ENCODE measurements at places on chromosomes 5 and 9.

GRCh38 chr9:2307480-2307879 lies 292.3 kb downstream of the SMARCA2 start:
- DNase-seq = no peak

DNA sequence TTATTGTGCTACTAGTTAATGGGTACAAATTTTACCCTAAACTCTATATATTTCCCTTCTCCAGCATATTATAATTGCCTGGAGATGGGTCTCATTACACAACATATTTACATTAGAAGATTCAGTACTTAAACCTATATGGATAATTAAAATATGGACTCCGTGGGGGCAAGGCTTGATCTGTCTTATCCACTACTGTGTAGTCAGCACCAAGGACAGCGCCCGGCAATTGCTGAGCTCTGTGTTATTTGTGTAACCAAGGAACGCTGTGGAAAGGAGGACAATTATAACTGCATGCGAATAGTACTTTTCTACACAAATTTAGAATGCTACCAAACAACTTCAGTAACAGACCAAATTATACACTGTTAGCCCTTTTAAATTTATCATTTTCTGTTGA lies 77.7 kb downstream of the DNAH5 start:
- no peak for DNase-seq

GRCh38 chr9:124188331-124189110 lies 69.2 kb upstream of the NEK6 start:
- no peak for DNase-seq

DNA sequence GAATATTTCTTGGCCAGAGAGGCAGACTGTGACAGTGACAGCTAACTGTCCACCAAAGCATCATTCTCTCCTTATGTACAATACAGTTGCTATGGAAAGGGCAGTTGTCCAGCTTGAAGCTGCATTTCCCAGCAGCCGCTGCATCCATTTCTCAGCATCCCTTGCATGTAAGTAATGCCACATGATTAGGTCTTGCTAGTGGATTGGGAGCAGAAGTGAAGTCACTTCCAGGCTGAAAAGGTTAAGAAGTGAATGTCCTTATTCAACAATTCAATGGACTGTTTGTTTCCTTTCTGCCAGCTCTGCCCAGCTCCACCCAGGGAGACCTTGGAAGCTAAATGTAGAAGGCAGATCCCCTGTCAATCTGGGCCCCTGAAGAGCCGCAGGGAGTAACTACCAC lies 26.1 kb upstream of the RETREG1 start:
- DNase-seq = no peak

- no peak for DNase-seq
Measured at GRCh38 chr5:1032011-1032410, 23.4 kb downstream of the NKD2 start.

- DNase-seq = no peak
Measured at GRCh38 chr9:98360176-98360708, 104.8 kb upstream of the TBC1D2 start.

DNA sequence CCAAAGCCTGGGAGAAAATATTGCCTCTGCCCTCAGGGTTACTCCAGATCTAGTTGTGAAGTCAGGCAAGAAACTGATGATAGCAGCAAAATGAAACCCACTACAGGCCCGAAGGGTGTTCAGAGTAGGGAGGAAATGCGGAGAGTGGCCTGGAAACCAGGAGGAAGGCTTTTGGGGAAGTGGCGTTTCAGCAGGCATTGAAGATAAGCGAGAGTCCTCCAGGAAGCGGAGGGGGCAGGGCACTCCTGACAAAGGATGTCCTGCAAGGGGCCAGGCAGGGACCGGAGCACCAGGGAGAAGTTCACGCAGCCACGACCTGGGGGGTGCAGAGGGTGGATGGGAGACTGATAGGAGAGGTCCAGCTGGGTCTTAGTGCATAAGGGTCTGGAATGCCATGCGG lies 7.8 kb upstream of the FOXI1 start:
- no peak for DNase-seq

- DNase-seq = no peak
Measured at GRCh38 chr9:81146684-81147337, 542.5 kb downstream of the TLE1 start.

- DNase-seq = no peak
Measured at GRCh38 chr9:114203410-114204140, 48.2 kb downstream of the COL27A1 start.

DNA sequence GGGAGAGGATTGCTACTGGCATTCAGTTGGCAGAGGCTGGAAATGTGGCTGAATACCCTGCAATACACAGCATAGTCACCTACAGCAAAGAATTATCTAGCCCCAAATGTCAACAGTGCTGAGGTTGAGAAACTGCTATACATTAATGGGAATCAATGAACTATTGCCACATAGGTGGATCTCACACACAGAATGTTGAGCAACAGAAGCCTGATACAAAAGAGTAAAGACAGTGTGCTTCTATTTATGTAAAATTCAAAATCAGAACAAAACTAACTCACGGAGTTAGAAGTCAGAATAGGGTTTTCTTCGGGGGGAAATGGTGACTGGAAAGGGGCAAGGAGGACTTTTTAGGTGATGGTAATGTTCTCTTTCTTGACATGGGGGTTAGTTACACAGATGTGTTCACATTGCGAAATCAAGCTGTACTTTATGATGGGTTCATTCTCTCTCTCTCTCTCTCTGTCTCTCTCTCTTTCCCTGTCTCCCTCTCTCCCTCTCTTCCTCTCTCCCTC lies 45.7 kb upstream of the PANK3 start:
- no peak for DNase-seq

DNA sequence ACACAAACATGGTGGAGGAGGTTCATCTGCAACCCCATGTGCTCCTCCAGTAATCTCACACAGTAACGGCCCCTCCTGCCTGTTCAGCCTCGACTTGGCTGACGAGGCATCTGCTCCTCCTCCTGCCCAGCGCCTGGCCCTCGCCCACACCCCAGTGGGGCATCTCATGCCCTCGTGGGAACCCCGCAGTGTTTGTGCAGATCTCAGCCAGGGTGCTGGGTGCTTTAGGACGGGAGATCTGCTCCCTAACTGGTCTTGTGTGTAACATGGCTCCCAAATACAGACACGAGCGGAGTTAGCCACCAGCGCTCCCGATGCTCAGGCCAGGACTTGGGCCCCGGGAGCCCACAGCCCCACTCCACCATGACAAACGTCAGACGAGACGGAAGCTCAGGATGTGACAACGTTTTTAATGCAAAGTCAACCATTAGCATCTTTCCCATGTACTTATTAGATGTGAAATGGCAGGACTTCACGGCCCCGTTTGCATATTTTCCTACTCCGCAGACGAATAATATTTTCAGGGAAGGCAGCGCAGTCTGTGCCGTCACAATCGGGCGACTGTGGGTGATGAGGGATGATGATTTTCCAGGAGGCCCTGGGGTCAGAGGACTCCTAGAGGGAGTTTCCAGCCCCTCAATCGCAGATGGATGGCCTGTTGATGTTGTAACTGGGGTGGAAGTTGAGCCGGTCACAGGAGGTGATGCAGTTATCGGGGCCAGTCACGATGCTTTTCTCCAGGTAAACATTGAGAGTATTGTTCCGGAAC lies 5.5 kb upstream of the MRPS2 start:
- no peak for DNase-seq

- no peak for DNase-seq
Measured at GRCh38 chr9:96553070-96553469, 66.6 kb downstream of the CDC14B start.

DNA sequence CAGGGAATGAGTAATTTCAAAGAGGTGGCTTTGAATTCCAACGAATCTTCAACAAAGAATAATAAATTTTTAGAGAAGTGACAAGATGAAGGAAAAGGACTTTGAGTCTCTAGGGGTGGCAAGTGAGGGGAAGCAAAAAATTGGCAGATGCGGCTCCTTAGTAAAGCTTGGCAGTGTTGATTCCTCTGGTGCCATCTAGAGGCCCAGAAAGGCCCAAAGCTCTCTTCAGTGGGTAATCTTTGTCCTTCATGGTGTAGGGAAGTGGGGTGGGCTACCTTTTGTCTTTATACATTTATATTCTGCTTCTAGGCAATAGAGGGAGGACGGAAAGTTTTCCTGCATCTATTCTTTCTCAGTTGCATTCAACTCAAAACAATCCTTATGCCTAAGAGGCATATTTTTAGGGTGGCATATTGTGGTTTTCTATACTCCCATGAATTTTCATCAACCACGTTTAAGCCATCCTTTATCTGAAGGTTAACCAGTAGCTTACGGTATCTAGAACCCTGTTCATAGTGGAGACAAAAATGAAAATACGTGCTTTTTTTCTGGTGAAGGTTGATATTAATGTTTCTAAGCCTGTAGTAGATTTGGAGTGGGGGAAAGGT lies 17.5 kb upstream of the ROPN1L start:
- peak; percentile 50 for DNase-seq

DNA sequence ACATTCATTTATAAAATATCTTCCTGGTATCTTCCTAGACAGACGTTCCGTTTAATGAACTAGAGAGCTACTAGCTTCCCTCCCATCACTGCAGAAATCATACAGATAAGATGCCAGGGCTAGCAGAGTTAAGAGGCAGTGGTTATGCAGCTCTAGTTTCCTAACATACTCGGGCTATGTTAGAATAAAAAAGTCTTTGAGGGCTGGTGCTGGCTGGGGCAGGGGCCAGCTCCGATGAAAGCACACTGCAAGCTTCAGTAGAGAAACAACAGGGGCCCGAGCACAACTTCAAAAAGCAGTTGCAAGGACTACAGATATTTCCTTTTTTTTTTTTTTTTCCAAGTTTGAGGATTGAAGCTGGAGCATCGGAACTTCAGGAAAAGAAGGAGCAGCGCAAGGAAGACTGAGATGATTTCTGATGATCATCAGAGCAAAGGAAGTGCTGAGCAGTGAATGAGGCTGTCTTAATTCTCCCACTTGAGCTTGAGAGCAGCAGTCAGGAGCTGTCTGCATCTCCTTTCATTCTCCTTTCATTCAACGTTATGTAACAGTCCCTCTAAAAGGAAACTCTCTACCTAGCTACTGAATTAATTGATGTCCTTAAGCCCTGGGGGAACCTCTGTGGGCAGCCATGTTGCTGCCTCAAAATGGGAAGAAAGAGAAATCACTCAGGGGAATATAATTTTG lies 47.6 kb upstream of the ADCY2 start:
- DNase-seq = no peak

DNA sequence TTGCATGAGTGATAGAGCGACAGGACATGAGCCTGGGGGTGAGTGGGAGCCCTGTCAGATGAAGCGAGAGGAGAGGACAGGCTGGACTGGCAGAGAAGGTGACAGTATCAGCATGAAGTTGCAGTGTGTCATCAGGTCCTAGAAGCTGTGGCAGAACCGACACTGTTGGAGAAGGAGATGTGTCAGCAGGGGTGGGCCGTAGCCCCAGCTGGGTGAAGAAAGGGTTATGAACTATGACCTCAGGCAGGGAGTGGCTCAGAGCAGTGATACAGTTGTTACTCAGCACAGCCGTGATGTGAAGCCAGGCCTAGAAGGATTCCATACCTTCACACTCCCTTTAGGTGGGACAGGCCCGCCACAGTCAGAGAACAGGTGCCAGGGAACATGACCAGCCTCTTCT lies 7.6 kb downstream of the PCYOX1L start:
- no peak for DNase-seq

DNA sequence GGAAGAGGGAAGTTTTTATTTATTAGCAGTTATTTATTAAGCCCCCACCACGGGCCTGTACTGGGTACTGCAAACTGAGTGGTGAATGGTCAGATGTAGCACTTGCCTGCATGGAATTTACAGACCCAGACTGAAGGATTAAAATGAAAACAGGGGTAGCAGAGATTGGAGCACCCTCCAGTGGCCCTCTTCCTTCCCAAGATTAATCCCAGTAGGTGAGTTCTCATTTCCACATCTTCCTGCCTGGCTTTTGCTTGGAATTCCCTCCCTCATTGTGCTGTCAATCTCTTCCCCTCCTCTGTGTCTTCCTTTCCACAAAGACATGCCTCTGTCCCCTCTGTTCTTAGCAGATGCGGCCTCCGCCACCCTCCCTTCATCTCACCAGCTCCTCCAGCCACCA lies 39.2 kb downstream of the MVB12B start:
- no peak for DNase-seq

DNA sequence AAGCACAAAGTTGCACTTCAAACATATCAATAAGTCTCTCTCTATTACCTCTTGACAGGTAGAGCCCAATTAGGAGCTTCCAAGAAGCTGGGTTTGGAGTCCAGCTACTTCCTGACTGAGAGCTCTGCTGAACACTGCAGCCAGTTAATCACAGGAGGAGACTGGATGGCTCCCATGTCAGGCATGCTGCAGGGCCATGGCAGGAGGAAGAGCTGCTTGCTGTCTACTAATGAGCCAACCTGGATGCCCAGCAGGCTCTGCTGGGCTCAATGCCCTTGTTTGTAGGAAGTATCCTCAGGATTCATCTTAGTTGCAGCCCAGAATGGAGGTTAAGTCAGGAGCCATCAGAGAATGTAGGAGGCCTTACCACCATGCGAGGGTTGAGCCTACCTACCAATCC lies 91.9 kb downstream of the TMEM215 start:
- DNase-seq = no peak

DNA sequence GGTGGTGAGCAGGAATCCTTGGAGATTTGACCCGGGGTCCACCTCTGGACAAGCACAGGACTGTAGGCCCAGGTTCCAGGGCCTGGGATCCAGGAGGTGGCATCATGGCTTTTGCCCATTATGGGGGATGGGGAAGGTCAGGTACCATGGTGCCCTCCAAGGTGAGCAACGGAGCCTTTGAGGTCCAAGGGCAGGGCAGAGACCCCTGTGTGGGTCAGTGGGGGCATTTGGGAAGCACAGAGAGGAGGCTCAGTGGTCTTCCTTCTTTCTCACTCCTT lies 117.7 kb downstream of the RXRA start:
- no peak for DNase-seq

GRCh38 chr5:6716629-6717149 lies 3.5 kb downstream of the TENT4A start:
- no peak for DNase-seq

GRCh38 chr5:8585230-8586018 lies 716.5 kb downstream of the MTRR start:
- DNase-seq = no peak

DNA sequence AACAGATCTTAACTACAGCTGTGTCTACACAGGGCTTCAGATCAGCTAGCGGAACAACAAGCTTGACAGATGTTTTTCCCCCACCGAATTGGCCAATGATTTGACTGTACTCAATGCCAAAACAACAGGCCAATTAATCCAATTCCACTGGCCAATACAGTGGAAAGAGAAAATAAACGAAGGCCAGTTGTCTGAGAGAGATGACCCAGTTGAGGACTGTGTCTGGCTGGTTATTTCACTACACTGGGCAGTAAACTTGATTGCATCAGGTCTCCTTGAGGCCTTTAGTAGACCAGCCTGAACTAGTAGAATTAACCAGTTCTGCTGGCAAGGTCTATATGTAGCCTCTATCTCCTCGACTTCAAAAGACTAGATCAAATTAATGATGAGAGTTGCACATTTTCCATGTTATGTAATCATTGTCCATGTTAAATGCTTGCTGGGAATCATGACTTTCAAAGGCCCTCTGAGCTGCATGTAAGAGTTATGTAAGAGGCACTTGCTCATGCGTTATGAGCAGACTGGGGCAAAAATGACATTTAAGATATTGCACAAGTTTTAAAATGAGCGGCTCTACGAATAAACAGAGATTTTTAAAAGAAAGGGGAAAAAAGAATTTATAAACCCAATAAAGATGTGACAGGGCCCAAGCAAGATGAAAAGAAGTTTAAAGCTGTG lies 28.3 kb downstream of the SMIM23 start:
- no peak for DNase-seq
